ENCODE measurements at places on chromosomes 4 and X.

DNA sequence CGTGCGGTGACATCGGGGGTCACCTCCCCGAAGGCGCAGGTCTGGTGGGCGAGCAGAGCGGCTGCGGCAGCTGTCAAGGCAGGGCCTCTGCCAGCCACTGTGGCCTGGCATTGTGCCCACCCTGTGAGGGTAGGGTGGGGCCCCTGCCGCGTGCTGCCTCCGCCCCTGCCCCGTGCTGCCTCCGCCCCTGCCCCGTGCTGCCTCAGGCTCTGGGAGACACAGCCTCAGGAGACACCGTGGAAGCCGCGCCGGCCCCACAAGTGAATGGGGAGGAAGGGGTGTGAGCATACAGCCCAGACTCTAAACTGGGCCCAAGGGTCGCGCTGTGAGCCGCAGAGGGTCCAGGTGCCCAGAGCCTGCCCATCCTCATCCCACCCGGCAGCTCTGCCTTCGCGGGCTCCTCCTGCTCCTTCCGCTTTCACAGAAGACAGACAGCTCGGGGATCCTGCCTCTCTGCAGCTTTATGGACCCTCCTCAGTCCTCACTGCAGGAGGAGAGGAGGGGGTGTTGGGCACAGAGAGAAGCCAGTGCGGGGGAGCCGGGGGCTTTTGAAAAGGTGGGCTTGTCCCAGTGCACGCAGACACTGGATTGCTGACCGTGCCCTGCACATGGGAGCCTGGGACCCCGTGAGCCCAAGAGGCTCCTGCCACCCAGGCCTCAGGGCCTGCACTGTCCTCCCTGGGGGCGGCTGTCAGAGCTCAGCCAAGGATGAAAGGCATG lies 27.4 kb downstream of the PCGF3 start:
- no peak for DNase-seq

DNA sequence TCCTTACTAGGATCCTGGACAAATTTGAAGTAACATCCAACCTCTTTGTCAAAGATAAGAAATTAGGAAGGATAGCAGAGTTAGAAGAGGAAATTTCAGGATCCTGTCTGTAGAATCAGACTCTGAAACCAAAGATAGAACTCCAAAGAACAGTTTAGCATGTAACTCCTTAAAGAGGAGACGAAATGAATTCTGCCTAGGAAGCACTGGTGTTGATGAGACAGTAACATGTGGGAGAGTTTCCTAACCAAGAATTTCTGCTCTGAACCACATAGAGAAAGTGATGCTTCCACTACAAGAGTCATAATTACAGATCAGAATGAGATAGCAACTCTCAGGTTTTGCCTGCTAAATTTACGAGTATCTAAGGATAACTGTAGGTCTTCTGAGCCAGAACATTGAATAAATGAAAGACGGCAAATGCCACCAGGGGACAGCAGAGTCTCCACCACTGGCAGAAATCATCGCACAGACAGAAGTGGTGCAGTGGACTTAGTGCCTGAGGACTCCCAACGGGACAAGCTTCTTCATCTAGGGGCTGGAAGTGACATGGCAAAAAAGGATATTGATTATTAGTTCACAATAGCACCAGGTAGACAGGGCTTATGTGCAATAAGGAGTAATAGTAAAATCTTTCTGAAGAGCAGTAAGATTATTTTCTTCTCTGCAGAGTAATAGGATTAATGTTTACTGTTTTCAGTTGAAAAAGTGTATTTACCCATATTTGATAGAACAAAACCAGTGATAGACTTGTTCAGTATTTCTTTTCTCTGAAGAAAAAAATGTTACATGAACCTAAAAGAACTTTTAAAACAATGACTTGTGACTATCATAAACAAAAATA lies 6.7 kb upstream of the PPID start:
- peak; percentile 62 for DNase-seq

DNA sequence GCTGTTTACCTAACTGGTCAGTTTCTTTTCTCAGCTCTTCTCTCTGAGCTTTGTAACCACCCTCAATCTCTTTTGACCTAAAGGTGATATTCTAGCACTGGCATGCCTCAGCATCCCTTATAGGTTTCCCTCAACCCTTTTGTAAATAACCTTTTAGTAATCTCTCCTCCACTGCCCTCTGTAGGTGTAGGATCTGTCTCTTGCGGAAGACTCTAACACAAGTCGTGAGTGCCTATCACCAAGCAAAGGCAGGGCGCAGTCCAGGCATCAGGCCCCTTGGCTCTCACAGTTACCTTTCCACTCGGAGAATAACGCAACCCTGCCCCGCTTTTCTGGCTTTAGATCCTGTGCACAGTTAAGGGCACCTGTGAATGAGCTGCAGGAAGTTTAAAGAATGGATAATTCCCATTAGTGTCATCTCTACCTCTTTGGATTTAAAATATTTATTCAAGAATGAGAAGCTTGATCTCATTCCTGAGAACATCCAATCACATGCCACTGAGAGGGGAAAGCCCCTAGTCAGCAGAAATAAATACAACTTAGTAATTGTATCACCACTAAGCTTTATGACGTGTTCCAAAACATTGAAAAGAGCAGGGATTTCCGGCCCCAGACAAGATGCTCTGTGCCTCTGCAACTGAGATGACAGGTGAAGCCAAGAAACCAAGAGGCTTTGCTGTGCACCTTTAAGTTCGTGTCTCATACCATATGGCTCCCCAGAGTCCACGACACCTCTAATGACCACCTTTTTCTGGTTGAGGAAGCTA lies 58.8 kb downstream of the SPINK2 start:
- no peak for DNase-seq

DNA sequence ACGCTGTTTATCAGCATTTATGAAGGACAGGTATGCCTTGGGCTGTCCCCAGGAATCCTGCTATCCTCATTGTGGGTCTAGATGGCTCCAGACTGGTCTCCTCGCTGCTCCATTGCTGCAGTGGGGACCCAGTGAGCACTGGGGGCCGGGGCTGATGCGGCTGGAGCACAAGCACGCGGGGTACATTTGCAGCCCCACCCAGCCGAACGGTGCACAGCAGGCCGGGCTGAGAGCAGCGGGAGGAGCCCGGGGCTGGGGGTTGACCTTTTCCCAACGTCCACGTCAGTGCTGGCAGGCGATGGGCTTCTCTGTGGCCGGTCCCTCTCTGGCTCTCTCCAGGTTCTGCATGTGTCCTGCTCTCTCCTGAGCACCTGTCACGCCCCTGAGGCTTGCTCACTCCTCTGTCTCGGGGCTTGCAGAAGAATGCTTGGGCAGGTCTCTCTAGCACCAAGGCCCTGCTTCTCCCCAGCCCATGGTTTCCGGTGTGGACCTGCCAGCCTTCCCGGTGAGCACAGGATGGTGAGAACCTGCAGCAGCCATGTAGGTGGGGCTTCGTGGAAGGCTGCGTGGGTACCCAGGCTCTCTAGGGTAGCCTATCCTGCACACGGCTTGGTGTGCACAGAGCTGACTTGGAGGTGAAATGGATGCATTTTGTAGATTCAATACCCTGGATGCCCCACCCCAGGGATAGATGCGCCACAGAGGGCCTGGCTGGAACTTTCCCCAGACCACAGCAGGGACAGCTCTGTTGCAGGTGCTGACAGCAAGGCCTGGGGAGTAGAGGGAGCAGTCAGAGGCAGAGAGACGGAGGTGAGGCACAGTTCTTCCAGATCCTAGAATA lies 89.1 kb upstream of the ADRA2C start:
- no peak for DNase-seq

DNA sequence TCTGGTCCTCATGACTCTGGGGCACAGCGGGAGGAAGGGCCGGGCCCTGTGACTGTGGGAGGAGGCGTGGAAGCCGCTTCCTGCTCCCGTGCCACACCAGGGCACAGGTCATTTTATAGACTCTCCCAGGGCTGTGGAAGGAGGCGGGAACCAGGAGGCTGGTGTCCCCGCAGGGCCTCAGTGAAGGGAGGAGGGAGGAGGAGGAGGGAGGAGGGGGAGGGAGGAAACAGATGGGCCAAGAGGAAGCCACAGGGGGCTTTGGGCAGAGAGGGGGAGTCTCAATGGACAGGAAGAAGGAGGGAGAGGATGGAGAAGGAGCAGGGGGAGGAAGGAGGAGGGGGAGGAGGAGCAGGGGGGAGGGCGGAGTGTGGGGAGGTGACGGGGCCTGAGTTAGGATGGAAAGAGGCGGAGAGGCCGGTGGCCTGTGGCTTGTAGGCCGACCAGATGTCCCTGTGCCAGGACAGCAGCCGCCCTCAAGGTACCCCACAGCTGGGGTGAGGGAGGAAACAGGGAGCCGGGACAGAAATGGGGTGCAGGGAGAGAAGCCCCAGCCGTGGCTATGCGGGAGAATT lies 6.2 kb upstream of the PLCXD1 start:
- peak; percentile 70 for DNase-seq
